Stimulated activated CD8-positive, alpha-beta memory T cell treated with anti-CD3 and anti-CD28 coated beads, Interleukin-7, amount 100 ng/mL, for 48 hours (primary cell): ENCODE measurements at places on chromosomes 12 and 14.

- DNase-seq, result no peak
Observed at GRCh38 chr12:56126732-56127239, 1.3 kb upstream of the ESYT1 start.

GRCh38 chr14:103819503-103820307, 27.7 kb downstream of the PPP1R13B start:
- no peak for DNase-seq

DNA sequence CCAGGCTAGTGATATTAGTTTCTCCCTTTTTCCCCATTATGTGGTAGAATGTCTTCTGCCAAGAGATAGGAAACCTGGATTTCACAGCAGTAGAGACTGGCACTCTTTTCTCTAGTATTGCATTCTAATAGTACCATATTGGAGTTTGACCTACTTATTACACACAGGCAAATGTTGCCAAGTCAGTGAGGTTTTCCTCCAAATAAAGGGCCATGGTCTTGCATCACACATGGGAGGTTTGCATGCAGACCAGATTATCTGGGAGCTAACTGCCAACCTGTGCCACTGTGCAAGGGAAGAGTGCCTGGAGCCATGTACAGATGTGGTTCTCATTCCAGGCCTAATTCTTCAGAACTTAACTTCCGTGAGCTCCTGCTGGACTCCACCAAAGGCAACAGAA, 113.3 kb downstream of the ANO6 start:
- no peak for DNase-seq

DNA sequence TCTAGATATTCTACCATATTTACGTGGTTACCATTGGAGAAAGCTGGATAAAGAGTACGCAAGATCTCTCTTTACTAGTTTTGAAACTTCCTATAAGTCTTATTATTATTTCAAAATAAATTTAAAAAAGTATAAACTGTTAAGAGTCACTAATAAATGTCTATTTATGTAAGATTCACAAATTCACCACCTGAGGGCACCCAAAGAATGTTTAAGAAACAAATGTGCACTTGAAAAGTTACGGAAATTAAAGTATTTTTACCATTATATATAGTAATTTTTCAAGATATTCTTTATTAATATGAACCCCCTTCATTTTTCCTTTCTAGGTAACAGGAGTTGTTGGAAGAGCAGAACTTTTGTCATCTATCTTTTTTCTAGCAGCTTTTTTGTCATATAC, 11.9 kb downstream of the TMTC3 start:
- no peak for DNase-seq

DNA sequence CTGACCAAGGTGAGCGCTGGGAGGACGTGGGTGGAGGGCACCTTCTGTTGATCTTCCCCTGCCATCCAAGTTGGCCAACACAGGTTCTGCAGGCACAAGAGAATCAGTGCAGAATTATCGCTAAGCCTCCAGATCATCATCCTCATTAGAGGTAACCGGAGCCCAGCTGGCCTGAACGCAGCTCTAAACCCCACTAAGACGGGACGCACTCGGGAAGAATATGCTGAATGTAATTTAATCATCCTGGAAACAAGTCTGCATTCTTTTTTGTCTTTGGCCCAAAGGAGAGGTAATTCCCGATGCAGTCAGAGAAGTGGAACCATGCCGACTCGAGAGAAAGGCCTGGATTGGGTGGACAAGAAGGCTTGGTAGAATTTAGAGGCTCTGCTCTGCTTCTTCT, 111.0 kb upstream of the GSC start:
- DNase-seq, result no peak
